EL (cell line): ENCODE measurements at places on chromosomes 2 and 18.

GRCh38 chr18:3037423-3037915 is 24.5 kb upstream of the LPIN2 start:
- DNase-seq: peak; percentile 63

- no peak for DNase-seq
Measured at GRCh38 chr2:100040906-100041305, 101.5 kb downstream of the AFF3 start.

DNA sequence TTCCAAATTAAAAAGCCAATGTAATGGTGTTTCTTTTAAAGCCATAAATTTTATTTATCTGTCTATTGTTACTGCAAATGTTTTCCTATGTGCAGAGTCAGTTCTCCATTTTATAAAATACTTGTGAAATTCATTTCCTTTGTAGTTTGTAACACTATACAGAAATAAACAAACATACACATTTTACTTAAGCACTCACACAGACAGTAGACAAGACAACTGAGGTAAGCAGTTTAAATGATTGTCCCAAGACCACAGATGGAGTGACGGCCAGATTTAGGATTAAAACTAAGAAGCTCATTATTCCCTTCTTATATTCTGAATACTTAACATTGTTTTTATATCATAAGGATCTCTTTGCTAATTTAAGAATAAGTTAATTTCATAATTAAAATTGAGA is 100.9 kb downstream of the BAZ2B start:
- no peak for DNase-seq

GRCh38 chr18:47680488-47680887 is 250.0 kb downstream of the SMAD2 start:
- no peak for DNase-seq

DNA sequence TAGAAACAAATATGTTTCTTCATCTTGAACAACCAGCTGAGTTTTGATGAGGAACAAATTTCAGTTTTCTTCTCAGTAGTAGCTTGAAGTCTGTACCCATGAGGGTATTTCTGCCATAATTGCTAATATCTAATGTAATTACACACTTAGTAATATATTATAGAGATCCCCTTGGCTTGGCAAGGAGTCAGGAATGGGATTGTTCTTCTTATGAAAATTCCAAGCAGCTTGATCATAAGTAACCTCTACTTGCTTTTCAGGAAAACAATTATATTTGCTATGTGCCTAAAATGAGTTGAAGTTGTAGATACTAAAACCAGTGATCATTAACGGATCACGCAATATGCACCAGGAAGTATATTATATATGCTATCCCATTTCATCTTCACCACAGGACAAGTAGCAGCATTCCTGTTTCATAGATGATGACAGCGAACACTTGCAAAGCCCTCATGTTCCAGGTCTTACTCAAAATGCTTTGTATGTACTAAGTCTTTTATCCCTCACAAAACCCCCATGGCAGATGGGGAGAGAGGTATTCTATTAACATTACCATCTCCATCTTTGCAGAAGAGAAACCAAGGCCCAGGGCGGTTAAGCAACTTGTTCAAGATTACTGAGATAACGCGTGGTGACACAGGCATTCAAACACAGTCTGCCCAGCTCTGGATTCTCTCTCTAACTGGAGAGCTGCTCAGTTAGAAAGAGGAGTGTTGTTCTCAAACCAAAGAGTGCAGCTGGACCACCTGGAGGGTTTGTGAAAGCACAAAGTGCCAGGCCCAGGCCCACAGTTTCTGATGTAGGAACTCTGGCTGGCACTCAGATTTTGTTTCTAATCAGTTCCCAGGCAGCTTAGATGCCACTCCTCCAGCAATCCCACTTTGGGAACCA is 21.8 kb upstream of the RGPD4 start:
- no peak for DNase-seq

DNA sequence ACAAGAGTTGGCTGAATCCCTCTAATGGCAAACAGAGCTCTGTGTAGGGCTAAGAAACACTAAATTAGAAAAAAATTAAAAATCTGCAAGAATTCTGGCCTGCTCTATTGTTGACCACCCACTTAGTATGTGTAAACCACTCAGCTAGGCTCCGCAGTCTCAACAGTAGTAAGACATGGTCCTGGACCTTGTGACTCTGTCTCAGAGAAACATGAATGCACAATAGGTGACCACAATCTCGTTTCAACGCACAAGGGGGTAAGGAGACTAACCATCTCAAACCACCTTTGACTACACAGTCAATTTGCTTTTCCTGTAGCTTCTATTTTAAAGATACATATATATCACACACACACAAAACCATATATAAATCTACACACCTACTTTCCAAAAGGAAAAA is 16.5 kb downstream of the SEPTIN10 start:
- DNase-seq: no peak

- DNase-seq: peak; percentile 13
Measured at GRCh38 chr2:3759331-3759730, 56.0 kb downstream of the DCDC2C start.

DNA sequence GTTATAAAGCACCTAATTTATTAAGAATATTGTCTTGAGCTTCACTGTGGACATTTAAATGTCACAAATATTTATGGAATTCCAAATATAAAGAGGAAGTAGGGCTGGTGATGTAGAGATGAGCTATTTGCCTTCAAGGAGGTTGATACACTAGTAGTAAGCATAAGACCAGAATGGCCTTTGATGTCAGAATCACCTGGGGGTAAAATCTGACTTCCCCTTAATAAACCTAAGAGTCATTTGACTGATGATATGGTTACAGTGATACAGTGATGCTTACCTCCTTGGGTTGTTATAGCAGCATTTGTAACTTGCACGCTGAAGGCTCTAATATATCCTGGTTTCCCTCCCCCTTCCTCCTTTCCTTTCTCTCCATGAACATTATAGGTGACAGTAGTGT is 143.7 kb downstream of the CERS6 start:
- no peak for DNase-seq

DNA sequence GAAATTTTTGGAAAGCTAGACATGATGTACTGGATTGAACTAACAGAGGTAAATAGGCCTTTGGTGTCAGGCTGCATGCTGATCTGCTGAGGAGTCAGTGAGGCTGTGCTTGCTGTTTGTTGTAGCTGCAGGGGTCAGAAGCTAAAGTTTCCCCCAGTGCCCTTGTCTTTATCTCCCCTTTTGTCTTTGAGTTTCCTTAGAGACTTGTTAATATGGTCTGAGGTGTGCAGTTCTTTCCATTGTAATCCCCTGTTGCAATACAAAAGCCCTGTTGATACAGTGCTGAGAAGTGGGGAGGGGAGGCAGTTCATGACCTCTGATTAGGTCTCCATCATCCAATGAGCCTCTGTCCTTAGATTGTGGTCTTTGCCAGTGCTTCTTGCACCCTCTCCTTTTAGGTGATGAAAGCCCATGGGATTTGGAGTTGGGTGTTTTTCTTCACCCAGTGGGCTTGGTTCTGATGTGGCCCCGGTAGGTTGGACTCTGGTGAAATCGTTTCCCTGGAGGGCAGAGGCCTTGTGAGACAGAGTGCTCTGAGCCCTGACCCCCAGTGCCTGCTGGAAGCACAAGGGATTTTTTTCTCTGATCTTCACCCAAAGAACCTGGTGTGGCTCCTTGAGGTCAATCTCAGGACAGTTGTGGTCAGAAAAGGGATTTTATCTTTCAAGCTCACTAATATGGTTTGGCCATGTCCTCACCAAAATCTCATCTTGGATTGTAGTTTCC is 163.1 kb downstream of the TMEM18 start:
- no peak for DNase-seq

DNA sequence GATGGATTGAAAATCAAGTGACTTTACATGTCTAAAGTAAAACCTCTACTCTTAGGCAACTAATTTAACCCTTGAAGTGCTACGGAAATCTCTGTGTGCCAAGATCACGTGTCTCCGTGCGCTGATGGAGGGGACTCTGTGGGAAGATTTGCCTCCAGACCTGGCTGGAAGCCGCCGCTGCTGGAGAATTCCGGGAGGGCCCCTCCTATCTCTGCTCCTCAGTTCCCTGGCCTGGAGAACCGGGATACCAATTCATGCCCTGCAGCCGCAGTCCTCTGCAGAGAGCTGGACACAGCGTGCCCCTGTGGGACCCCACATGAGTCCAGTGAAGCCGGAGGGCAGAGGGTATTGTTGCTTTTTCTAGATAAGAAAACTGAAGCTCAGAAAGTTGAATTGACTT is 126.9 kb upstream of the PXDN start:
- DNase-seq: no peak

- no peak for DNase-seq
Measured at GRCh38 chr2:153386481-153386897, 92.1 kb downstream of the RPRM start.
